ENCODE measurements at places on chromosomes 5 and 9.

GRCh38 chr5:118611332-118611945, 376.9 kb downstream of the DTWD2 start:
- no peak for DNase-seq

DNA sequence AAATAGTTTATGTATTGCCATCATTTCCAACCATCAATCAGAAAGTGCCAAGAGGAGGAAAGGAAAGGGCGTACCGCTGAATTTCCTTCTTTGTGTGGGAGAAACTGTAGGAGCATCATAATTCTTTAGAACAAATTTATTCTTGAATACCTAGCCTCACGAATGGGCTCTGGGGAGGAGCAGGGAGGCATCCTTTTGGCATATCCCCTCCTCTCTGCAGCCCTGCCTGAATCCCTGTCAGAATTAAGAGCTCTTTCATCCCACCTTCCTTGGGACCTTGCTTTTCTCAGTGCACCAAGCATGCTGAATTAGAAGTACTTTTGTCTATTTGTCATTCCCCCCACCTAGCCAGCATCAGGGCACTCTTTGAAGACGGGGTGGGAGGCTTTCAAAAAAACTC, 189.4 kb downstream of the MAPKAP1 start:
- no peak for DNase-seq

DNA sequence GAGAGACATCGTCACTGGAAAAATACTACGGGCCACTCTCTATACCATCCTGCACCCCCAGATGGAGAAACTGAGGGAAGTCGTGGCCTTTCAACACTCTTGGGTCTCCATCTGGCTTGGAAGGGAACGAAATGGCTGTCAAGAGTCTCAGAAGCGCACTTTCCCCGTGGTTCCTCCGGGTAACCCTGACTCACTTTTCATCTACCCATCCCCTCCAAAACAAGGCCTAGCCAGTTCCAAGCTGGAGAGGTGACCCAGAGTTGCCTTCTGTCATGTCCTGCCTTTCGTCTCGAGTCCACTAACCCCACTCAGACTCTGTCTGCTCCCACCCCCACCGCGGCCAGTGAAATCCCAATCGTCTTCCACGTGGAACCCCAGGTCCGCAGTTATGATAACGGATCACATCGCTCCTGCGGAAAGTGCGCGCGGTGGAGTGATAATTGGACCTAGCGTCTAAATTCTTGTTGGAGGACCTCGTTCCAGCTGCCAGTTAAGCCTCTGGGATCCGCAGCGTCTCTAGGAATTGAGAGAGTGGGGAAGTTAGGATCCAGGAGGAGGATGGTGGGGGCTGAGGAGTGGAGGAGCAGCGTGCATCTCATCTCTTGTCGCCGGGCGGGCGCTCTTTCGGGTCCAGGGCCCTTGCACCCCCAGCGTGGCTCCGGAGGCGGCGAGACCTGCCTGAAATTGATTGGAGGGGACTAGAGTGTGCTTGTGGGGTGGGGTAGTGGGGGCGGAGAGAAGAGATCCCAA, 4.6 kb downstream of the CDKN2A start:
- DNase-seq: no peak

GRCh38 chr9:103669296-103669695, 424.8 kb upstream of the SMC2 start:
- DNase-seq: no peak

DNA sequence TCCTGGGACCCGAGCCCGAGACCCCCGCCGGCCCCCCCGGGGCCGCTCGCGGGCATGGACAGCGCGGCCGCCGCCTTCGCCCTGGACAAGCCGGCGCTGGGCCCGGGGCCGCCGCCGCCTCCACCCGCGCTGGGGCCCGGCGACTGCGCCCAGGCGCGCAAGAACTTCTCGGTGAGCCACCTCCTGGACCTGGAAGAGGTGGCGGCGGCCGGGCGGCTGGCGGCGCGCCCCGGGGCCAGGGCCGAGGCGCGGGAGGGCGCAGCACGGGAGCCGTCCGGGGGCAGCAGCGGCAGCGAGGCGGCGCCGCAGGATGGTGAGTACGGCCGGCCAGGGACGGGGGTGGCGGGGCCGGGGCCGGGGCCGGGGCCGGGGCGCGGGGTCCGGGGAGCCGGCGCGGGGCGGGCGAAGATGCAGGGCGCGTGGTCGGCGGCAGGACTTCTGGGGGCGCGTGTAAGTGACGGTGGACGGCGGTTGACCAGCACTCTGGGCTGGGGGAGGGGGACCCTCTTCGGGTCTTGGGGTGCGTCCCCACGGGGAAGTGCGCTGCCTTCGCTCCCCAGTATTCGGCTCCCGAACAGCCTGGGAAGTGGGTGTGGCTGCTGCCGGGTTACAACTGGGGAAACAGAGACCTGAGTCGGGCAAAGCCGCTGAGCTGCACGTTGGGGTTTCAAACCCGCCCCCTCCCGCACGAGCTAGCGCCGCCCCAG, 520 bp downstream of the PRRX2 start:
- DNase-seq: no peak

- DNase-seq: no peak
These were observed 105.3 kb upstream of the SPATA31D4 start for GRCh38 chr9:81822967-81823366.

DNA sequence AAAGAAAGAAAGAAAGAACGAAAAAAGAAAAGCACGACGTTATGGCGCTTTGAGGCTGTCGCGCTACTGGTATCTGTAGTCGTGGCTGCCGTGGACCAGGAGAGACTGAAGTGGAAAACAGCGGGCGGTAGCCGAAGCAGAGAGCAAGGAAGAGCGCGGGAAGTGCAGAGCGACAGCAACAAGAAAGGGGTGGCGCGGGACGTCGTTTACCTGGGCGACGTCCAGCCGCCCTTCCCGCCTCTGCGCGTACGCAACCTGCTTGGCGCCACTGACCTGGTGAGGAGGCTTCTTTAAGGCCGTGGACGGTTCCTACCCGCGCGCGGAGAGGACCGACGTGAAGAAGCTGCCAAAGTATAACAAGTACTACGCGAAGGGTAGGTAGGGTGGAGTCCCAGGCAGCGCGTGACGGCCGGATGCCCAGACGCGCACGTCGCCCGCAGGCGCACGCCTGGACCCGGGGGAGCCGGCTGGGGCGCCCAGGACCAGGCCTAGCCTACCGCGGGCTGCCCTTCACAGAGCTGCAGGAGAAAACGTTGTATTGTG, 15.4 kb downstream of the CCL28 start:
- peak; percentile 37 for DNase-seq

DNA sequence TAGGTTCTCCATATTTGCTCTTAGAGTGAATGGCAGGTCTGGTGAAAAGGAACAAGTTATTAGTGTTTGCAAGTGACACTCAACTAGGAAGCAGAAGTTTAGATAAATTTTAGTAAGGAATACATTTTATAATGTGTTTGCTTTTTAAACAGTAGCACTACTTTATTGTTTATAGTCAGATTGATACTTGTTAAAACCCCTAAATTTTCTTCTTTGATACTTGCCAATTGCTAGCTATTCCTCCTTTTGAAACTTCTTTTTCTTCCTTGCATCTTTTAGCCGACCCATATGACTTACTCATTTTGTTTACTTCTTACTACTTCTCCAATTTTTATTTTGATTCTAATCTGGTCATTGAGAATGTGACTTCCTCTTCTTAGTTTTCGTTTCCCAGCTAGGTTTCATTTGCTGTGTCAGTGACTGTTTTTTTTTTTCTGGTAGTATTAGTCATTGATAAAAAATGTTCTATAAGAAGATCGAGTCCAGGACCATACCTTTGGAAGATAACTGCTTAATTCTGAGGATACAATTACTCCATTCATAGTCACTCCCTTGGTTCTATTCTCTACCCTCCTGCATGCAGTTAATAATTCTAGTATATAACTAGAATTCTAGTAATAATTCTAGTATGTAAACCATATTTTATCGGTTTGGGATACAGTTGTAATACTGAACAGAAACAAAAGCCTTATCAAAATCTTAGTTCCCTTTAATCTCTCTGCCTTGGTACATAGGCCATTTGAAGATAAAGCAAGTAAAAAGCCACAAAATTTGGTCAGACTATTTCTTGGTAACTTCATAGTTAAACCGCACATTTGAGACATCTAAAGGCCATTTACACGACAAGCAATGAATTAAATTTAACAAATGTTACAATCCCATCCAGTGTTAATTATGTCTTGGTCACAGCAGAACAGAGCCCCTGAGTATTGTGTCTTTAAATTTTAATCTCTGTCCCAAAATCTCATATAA, 2.8 kb upstream of the RICTOR start:
- DNase-seq: no peak

DNA sequence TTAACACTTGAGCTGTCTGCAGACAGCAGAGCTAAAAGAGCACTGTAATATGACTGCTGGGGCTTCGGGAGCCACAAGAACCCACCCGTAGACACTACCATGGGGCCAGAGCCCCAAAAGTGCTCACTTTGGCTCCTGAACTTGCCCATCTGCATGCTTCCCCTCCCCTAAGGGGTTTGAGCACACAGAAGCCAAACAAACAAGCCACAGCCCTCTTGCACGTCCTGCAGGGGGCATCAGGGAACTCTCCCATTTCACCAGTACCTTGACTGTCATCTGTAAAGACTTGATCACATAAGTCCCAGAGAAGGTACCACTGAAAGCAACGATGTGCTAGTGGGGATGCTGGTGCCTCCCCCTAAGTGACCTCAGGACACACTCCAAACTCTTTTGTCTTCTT, 681.8 kb downstream of the SEMA5A start:
- no peak for DNase-seq

GRCh38 chr5:154461531-154461930, 15.7 kb downstream of the SAP30L start:
- DNase-seq: no peak

GRCh38 chr5:108003178-108003577, 332.4 kb upstream of the EFNA5 start:
- DNase-seq: no peak

GRCh38 chr5:173531863-173532262, 84.6 kb downstream of the BOD1 start:
- DNase-seq: no peak

DNA sequence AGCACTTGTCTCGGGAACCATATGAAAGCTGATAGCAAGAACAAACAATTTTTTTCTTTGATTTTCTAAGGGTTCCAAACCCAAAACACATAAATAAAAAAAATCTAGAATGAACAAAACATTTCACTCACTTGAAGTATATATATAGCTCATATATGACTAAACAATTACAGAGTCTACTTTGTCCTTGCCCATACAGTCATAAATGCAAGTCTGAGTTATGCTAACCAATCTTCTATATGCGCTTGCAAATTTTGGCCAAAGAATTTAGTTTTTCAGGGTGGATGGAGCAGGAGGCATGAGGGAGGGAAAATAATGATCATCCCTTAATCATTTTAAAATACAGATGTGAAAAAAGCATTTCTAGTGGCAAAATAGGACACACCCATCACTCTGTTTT, 370.1 kb downstream of the BNC2 start:
- no peak for DNase-seq

- no peak for DNase-seq
These were observed 201.6 kb downstream of the LRRC70 start for GRCh38 chr5:62780230-62780629.

DNA sequence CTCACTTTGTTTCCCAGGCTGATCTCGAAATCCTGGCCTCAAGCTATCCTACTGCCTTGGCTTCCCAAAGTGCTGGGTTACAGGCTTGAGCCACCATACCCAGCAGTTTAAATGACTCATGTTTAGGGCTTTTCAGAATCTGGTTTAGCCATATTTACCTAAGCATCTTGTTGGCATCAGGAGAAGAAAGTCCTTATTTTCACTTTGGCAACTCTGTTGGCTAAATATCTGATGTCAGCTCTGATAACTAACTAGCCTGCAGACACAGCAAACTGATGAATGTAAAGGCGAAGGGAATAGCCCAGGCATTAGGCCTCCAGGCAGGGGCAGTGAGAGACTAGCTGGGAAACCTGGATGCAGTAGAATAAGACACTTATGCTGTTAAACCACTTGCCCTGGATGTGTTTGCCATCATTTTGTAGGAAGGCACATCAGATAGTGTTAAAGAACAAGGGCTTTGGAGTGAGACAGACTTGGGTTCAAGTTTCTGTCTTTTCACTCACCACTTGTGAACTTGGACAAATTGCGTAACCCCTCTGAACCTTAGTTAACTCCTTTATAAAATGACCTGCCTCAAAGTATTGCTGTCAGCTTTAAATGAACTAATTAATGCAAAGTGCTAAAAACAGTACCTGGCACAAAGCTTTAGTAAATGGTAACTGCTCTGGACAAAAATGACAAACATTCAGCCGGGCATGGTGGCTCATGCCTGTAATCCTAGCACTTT, 34.7 kb upstream of the GARNL3 start:
- no peak for DNase-seq

DNA sequence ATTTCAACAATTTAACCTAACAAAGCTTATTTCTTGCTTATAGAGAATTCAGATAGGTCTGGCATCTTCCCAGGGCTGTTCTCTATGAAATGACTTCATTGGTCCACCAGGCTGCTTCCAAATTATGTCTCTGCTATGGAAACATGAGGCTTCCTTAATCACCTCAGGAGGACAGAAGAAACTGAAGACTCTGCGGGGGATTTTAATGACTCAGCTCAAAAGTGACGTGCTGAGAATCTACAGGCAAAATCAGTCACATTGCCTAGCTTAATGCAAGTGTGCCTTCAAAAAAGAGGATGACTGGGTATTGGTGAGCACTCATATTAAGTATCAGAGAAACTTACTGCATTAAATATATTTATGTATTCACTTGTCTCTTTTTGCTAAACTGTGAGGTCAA, 315.5 kb upstream of the RGMB start:
- no peak for DNase-seq

- DNase-seq: no peak
These were observed 4.4 kb upstream of the FGD3 start for GRCh38 chr9:92942688-92943616.

- no peak for DNase-seq
These were observed 5.2 kb downstream of the NIPBL start for GRCh38 chr5:36881807-36882206.

DNA sequence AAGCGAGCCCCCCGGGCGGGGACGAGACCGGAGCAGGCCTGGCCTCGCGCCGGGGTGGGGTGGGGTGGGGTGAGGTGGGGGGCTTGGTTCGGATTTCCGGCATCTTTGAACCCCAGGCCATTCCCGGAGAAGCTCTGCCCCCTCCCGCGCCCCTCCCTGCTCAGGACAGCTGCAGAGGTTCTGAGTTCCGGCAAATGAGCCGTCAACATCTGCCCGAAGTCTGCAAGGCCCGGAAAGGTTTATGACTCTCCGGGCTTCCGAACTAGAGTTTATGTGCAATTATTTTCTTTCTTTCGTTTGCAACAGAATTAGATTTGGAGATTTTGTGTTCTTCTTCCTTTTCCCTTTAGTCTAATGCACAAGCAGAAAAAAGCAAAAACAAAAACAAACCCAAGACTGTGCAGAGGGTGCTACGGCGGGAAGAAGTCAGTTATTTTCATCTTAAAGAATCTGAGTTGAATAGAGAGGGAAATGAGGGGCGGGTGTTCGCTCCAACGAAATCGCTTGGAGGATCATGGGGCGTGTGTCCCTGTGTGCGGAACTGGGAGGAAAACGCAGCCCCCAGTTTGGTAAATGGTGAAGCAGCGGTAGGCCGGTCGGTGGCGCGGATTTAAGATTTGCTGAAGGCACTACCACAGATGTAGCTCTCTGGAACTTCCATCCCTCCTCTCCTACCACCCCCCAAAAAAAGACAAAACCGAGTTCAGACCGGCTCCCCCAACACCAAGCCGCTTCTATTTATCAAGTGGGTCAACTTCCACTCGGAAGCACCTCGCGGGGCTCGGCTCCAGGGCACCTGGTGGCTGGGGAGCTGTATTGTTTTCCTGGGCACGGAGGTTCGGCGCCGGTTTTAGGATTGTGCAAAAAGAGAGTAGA, 4.8 kb downstream of the LHX2 start:
- DNase-seq: no peak

GRCh38 chr5:116032094-116032517, at the start of gene ARL14EPL:
ARL14EPL (plus strand) TSS chr5:116032472; CDS start chr5:116051466, 18,994 bp downstream.
- no peak for DNase-seq

- DNase-seq: no peak
These were observed 58.2 kb upstream of the PTCH1 start for GRCh38 chr9:95574866-95575553.

GRCh38 chr5:154714266-154714986, 40.8 kb upstream of the LARP1 start:
- no peak for DNase-seq
